ENCODE measurements at places on chromosomes 4 and X.

DNA sequence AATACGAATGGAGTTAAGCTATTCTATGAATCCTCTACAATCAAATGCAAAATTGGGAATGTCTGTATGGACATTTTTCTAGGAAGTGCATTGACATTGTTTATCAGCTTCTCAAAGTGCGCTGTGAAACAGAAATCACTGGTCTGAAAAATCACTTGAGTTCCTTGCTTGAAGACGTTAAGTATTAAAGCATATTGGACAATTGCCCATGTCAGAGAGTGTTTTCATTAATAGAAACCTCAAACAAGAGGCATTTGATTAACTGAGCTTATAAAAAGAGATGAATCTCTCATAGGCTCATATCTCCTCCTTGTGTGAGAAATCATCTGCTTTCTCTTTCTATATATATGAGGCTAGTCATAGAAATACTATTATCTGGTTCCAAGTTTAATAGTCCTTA is 692.1 kb upstream of the POU3F4 start:
- DNase-seq: no peak

- DNase-seq: no peak
Measured at GRCh38 chr4:159177265-159178150, 74.6 kb downstream of the RAPGEF2 start.

GRCh38 chr4:112276113-112276512 is 9.6 kb downstream of the TIFA start:
- no peak for DNase-seq

- no peak for DNase-seq
Measured at GRCh38 chrX:154730253-154730891, 20.5 kb downstream of the GAB3 start.

DNA sequence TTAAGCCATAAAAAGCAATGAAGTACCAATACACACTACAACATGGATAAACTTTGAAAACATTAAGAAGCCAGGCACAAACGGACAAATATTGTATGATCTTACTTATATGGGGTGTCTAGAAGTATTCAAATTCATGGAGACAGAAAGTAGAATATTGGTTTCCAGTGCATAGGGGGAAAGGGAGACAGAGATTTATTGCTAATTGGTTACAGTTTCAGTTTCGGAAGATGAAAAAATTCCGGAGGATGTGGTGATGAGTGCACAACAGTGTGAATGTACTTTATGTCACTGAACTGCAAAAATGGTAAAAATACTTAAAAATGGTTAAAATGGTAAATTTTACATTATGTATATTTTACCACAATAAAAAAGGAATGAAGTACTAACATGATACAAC is 5.1 kb upstream of the PRDX4 start:
- DNase-seq: no peak

- no peak for DNase-seq
Measured at GRCh38 chrX:134368126-134368525, 91.8 kb upstream of the HPRT1 start.

- no peak for DNase-seq
Measured at GRCh38 chrX:11792461-11793421, 34.7 kb downstream of the MSL3 start.

GRCh38 chr4:88008743-88009171 is 1.3 kb downstream of the PKD2 start:
- no peak for DNase-seq

DNA sequence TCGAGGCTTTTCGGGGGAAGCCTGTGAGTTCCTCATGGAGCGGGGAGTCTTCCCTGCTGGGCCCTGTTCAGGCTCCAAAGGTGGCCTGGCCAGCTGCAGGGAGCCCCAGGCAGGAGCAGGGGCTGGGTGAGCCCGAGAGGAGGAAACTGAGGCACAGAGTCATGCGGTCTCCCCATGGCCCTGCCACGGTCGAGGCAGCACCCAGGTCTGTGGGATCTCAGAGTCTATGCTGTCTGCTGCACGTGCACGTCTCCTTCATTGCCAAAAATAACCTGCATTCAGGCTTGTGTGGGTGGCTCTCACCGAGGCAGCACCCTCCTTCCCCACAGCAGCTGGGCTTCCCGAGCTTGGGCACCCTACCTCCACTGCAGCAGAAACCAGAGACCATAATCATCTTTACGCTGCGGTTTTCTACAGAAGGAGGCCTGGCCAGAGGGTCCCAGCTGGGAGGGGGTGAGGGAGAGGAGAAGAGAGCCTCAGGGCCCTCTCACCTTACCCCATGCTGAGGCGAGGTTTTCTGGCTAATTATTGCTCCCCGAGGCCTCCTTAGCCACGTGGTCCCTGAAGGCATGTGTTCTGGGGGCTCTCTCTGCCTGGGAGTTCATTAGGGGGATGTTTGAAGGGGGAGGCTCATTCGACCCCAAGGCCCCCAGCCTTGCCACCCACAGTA is 64.3 kb downstream of the CPZ start:
- no peak for DNase-seq

Measured in HEK293T (cell line).